IMR-90 (cell line): ENCODE measurements at places on chromosomes 12 and 14. TPM values are rescaled to one million over a fixed set of nuclear protein-coding genes. Genes with fewer than 3 reads are reported as not detected.

GPR162 gene
- 1.7 and 2.9 TPM in 2 replicates for total RNA-seq

DPPA3 gene
- not detected in 2 replicates for total RNA-seq

VRTN gene
- total RNA-seq = not detected in 2 replicates

ALDH1L2 gene
- 16.7 and 22.8 TPM in 2 replicates for total RNA-seq

TC2N gene
- under 0.01 and 0.18 TPM in 2 replicates for total RNA-seq

FGF6 gene
- total RNA-seq = not detected in 2 replicates

IAPP gene
- total RNA-seq = not detected in 2 replicates

STXBP6 gene
- total RNA-seq = 14.3 and 15.6 TPM in 2 replicates

PTPN21 gene
- 10.4 and 11.4 TPM in 2 replicates for total RNA-seq

SRSF9 gene
- total RNA-seq = 102 and 196 TPM in 2 replicates

OTX2 gene
- total RNA-seq = not detected in 2 replicates

RTN1 gene
- 0.18 and 0.28 TPM in 2 replicates for total RNA-seq

CMTM5 gene
- total RNA-seq = not detected in 2 replicates

IL22 gene
- total RNA-seq = not detected in 2 replicates

NANOG gene
- not detected in 2 replicates for total RNA-seq

AMN gene
- total RNA-seq = under 0.01 TPM in 1 of 2 replicates, not detected in the other

MAP4K5 gene
- total RNA-seq = 46.1 and 66.1 TPM in 2 replicates

ACRBP gene
- total RNA-seq = not detected in 2 replicates

SLC10A1 gene
- not detected in 2 replicates for total RNA-seq
